Renal cortical epithelial cell (primary cell): ENCODE measurements at places on chromosomes 12 and 14.

- DNase-seq: no peak
Measured at GRCh38 chr12:105267711-105268110, 31.7 kb upstream of the APPL2 start.

DNA sequence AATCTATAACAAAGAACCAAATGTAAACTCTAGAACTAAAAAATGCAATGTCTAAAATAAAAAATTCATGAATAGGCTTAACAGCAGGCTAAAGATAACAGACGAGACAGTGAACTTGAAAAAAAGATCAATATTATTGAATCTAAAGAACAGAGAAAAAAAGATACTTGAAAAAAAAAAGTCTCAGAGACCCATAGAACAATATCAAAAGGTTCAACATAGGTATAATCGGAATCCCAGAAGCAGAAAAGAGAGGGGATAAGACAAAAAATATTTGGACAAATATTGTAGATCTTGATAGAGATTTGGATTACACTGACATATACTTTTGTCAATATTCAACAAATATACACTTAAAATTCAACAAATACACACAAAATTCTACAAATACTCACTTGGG is 56.6 kb downstream of the TC2N start:
- no peak for DNase-seq

DNA sequence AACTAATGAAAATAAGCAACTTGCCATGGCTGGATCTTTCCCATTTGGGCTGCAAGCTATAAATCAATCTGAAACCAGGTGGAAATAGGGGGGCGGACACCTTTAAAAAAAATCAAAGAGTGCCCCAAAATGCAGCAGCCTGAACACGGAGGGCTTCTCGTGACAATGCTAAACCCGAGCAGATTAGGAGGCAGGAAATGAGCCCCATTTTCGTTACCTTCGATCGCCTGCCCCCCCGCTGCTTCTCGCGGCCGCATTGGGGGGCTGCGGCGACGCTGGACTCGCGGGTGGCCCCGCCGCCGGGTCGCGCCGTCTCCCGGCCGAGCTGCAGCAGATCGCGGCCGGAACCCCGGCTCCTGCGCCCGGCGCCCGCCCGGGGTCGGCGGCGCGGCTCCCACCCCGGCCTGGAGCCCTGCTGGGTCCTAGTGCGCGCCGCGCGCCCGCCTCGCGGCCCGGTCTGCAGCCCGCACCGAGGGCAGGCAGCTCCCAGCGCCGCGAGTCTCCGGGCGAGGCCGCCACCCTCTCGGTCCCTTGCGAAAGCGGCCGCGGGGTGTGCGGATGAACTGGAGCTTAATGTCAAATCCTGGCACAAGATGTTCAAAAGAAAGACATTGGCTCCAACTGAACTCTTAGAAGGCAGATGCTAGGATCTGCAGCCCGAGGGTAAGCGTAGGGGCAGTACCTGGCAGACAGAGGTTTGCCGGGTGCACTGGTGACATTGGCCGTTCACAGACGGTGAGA is 201.9 kb upstream of the FOXN3 start:
- DNase-seq: peak; percentile 9

- no peak for DNase-seq
Measured at GRCh38 chr12:50595667-50596066, 90.9 kb downstream of the DIP2B start.

DNA sequence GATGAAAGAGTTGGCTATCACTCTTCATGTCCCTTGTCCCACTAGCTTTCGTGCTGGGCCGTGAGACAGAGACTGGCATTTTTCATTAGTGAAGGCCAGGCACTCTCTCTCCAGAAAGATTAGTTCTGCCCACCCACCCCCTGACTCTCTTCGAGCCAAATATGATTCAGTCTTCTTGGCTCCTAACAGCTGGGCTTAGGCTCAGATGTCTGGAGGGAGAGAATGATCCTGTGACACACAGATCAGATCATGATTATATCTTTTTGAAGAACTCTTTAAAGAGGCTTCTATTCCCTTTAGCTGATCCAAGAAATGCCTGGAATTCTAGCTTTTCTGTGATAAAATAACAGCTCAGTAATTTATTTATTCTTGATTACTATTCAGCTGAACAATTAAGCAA is 5.2 kb upstream of the GNG2 start:
- no peak for DNase-seq

DNA sequence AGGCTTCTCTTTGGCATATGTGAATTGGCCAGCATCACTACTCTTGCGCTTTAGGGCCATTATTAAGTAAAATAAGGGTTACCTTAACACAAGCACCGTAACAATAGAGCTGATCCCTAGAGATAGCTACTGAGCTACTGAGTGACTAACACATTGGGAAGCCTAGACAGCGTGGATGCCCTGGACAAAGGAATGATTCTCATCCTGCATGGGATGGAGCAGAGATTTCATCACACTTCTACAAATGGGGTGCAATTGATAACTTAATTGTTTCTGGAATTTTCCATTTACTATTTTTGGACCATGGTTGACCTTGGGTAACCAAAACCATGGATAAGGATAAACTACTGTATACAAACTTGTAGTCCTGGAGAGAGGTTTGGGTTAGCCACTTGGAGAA is 57.1 kb downstream of the FBXO34 start:
- no peak for DNase-seq

DNA sequence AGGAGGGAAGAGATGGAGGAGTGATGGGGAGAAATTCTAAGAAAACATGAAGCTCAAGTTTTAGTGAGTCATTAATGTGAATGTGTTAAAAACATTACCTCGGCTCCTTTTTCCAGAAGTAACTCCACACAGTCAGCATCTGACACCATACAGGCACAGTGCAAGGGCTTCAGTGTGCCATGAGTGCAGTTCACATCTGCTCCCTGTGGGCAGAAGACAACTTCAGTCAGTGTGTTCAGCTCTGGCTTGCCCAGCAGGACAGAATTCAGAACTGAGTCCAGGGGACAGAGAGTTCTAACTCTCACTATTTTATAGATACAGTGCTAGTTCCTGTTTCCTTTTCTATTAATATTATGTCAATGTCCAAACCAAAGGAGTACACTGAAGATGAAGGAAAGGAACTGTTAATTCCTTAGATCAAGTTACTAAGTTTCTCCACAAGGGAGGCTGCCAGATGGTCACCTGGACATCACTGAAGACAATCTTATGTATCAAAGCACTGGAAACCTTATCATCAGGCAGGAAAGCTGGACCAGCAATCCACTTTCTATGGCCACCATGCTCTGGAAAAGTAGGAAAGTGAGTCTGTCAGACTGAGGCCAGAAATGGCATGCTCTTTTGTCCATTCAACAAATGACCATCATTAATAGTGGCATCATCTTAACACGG is 6.1 kb downstream of the ASB8 start:
- no peak for DNase-seq

DNA sequence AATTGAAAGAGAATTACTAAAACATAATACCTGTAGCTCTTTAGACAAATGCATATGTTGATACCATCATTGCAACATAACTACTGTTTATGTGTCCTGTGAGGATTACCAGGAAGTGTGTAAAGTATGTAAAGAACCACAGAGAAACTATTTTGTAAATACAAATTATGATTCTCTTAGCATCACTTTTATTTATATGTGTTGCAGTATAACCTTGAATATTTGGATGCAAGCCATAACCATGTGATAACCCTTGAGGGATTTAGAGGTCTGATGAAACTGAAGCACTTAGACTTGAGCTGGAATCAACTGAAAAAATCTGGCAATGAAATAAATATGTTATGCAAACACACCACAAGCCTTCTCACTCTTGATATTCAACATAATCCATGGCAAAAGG is 77.5 kb downstream of the LRRC9 start:
- peak; percentile 2 for DNase-seq

DNA sequence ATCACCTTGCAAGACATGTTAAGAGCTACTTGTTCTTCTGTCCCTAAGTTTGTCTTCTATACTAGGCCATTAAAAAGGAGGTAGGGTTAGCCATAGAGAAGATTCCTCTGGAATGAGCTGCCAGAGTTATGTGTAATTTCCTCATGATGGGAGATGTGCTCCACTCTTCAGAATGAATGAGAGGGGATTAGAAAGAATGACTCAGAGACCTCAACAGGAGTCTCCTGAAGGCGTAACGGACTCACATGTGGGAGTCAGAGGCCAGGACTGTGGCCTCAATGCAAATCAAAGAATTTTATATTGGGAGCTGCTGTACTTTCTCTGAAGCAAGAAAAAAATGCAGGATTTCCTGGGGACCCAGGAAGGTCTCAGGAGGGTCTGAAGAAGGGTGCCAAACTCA is 87.8 kb upstream of the ATXN7L3B start:
- DNase-seq: peak; percentile 56

- DNase-seq: no peak
Measured at GRCh38 chr12:132588821-132589669, 21.3 kb downstream of the LRCOL1 start.

DNA sequence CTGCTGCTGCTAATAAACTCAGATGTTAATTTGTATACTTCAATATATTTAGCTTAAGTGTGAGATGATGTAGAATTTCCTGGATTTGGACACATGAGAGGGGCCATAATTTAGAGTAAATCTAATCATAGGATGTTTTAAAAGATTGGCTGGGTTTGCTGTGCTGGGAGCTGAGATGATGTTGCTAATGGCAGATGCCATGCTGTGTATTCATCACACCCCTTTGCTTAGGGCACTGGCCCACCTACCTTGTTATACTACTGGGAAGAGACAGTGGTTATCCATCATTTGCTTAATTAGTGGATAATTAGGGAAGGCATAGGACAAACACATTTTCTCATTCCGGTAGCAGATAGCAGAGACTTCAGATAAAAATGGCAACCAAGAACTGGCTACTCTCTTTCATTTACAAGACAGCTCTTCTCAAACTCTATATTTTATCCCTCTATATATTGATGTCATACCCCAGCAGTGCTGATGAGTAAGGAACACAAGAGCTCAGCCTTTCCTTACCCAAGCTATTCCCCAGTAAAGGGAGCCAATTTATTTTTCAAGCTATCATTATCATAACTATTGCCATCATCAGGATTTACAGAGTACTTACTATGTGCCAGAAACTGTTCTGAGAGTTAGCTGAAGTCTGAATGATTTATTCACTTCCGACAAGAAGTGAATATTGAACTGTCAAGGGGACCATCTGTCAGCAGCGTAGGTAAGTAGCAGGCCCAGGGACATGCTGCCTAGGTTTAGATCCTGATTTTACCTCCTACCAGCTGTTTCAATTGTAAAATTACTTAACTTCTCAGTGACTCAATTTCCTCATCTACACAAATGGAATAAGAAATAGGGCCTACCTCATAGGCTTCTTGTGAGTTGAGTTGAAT is 204.6 kb upstream of the FLRT2 start:
- no peak for DNase-seq

DNA sequence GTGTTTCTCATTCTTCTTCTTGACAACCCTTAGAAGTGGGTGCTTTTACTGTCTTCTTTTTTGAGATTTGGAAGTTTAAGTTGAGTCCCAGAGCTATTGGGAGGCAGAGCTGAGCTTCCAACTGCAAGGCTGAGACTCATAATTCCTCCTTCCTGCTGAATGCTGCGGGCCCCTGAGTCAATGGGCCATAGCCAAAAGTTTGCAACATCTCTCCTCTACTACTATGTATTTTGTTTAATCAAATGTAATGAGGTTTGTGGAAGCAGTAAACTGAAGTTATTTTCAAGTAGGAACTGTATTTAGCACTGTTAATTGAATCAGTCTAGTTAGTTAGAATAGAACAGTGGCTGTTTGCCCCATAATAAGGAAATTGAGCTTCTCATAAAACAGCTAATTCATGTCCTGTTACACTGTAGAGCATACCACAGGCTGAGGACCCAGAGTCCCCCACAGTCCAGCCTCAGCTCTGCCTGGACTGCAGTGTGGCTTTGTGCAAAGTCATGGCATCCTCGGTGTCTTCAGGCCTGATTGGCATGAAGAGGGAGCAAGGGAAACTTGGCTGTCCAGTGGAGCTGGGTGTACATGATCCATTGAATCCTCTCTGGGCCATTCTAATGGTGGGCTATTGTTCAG is 631.7 kb downstream of the VRK1 start:
- no peak for DNase-seq

DNA sequence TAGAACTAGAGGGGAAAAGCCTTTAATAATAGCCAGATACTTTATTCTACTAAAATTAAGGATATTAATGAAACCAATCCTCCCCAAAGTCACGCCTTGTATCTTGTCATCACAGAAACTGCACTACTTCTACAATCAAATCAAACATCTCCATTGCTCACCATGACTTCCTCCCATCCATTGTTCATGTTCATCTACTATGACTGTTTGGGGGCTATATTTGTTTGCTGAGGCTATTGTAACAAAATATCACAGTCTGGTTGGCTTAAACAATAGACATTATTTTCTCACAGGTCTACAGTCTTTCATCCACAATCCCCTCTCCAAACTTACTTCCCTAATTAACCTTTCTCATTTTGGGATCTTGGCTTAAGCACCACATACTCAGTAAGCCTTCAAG is 193.6 kb upstream of the FSCB start:
- DNase-seq: peak; percentile 20

DNA sequence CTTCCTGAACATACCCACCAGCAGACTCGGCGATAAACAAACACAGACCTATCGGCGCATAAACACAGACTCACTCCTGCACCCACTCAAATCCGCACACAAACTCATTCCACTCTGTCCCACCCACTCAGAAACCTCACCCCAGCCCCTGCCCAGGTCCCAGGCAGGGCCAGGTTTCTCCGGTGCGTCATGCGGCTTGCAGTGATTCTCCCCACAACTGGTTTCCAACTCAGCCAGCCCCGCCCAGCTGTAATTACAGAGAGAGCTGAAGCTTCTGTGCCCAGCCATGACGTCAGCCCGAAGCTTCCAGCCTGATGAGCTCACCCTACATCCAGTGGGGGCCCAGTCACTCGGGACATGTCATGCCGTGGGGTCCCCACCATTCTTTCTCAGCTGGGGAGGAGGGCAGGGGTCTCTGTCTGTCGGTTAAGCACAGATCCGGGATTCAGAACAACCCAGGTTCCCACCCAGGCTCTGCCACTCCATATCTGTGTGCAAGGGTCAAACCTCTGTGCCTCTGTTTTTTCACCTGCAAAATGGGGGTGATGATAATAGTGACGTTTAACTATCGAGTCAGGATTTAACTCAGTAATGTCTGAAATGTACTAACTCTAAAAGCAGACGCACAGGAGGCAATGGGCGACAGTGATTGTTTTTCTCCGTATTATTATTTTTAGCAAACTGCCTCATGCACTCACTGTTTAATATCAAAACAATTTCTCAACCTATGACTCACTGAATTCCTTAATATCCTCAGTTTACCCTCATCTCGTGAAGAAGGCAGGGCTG is 2.3 kb upstream of the HSPB8 start:
- peak; percentile 88 for DNase-seq

GRCh38 chr12:109927622-109928021 is 27.5 kb downstream of the TCHP start:
- DNase-seq: no peak

DNA sequence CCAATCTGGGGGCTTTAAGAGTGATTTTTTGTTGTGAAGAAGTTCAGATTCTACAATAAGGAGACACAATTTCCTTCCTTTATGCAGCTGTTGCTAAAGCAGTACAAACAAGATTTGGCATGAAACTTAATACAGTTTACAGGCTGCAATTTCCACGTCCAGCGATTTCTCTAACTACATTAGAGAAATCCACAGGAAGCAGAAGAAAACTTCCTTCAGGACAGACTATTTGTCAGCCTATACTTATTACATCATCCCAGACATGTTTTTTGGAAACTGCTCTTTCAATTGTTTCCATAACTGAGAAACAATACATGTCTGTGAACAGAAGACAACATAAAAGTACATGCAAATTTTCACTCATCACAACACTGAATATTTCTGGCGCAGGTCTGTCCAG is 204.3 kb downstream of the TTC7B start:
- no peak for DNase-seq

GRCh38 chr14:55731881-55732498 is 152.0 kb downstream of the KTN1 start:
- DNase-seq: no peak
